Inflammatory macrophage (primary cell): ENCODE measurements at places on chromosomes 2 and 18.

DNA sequence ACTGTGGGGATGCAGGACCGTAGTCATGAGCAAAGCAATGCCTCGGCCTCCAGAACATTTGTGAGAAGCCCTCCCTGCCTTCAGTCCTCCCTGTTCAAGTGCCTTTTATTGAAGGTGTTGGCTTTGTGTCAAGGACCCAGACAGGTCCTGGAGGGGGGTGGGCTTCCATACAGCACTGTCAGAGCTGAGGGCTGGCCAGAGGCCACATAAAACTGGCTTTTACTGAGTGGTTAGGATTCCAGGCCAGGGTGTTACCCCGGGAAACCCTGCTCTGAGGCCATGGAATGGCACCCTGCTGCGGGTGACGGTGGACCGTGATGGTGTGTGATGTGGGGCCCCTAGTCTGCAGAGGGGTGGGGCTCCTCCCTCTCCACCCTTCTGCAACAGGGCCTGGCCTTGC is 41.6 kb downstream of the TOGARAM2 start:
- DNase-seq = no peak

DNA sequence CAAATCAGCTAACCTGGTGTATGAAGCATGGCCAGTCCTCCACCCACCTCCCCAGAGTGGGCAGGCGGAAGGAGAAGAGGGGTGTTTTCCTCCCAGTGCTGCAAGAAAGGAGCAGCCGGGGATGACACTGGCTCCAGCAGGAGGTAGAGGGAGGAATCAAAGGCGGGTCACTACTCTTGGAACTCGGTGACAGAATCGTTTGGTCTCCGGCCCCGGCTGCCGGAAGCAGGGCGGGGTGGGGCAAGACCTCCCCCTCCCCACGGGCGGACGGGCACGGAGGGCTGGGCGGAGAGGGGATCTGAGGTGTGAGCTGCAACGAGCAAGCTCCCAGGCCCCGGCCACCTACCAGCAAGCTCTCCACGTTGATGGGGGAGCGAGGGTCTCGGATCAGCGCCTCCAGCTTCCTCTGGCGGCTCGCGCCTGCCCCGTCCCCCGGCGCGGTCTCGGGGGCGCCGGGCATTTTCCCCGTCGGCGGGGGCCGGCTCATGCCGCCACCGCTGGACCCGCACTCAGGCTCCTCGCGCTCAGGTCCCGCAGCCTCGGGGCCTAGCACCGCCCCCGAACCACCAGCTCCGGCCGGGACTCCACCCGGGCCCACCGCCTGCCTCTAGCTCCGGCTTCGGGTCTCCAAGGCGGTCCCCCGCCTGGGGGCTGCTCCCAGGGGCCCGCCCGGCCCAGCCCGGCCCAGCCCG is 640 bp downstream of the ROCK2 start:
- peak; percentile 56 for DNase-seq

- no peak for DNase-seq
These were observed 67.3 kb downstream of the SMIM21 start for GRCh38 chr18:75360215-75360614.

GRCh38 chr2:70474256-70474848 is 79.3 kb downstream of the TGFA start:
- peak; percentile 69 for DNase-seq

DNA sequence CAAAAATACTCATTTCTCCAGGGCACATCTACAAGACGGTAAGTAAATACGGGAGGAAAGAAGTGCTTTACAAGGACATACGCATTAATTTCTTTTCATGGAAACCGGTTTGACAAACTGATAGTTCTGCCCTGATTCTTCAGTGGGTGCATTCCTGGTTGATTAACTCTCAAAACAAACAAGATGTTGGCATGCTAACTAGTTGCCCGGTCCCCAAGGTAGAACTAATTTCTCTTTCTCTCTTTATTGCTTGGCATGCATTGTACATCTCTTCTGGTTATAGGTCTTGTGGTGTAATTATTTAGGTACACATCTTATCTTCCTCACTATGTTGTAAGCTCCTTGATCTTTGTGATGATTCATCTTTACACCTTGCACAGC is 46.9 kb upstream of the SPATS2L start:
- no peak for DNase-seq

DNA sequence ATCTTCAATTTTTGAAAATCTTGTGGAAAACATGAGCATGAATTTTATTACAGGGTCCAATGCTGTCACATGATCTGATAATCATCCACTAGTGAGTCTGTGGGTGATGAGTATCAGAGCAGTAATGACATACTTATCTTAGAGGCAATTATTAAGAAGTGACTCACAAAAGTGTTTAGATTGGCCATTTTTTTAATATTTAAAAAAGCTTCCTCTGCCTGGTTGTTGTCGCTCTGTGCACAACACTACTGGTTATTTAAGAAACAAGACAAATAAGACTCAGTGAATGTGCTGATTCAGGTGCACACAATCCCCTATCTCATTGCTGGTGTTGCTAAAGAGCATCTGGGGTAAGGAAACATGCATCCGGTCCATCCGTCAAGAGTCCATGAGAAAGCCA is 665.8 kb upstream of the ZEB2 start:
- no peak for DNase-seq
